ENCODE measurements at places on chromosomes 5 and 9.

DNA sequence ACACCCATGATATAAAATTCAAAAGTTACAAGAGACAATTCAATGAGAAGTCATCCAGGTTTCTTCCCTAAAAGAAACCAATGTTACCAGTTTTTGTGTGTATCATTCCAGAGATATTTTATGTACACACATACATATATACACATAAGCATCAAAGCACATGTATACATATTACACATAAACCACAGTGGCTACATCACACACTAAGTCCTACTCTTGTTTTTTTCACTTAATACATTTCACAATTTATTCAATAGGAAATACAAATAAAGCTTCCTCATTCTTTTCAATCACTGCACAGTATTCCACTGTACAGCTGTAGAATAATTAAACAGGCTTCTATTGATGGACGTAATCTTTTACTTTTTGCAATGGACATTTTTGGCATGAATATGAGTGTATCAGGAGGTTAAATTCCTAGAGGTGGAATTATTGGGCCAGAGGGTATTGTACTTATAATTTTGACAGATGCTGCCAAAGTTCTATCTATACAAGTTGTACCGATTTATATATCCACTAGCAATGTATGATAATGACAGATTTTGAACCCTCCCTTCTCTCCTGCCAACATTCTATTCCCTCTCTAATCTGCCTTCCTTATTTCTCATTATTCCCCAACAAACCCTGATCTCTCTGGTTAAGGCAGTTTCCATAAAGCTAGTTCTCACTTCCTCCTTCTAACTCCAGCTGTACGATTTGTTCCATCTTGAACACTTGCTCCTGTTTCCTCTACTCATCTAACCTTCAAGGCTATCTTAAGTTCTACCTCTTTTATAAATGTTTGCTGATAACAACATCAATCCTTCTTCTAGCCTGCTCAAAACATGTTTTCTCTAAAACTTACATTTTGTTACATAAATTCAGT, 35.2 kb downstream of the MRPS27 start:
- no peak for DNase-seq

DNA sequence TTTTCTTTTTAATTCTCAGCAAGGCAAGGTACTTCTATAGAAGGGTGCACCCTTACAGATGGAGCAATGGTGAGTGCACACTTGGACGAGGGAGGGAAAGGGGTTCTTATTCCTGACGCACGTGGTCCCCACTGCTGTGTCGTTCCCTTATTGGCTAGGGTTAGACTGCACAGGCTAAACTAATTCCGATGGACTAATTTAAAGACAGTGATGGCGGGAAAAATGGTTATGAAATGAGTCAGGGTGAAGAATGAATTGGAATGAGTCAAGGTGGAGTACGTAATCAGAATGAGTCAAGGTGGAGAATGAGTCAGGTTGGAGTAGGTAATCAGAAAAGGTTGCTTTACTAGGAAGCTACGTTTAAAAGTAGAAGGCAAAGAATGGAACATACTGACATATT, 2.1 kb upstream of the HMGCS1 start:
- DNase-seq, result no peak

GRCh38 chr9:128216781-128217553, 13.8 kb downstream of the DNM1 start:
- DNase-seq, result no peak

DNA sequence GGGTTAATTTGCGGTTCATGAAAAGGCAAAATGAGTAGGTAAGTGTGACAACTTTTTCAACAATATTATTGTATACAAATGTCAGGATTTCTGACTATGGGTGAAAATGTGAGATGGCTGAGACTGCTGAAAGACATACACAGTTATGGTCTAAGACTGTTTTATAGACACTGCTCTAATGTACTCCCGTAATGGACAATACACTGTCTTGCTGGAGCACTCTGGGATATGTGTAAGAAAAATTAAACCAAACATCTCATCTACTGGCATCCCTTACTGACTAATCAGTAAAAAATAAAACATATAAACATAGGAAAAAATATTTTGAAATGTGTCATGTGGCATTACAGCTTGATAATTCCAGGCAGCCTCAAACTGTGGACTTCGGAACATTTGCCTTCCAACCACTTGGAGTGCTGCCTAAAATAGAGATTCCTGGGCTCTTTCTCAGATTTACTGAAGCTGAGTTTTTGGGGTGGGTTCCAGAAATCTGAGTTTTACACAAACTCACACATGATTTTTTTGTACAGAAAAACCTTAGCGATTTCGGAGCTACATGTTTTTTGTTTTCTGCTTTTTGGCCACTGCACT, 233.9 kb upstream of the TBCA start:
- no peak for DNase-seq

- DNase-seq, result no peak
These were observed 18.6 kb downstream of the C9orf57 start for GRCh38 chr9:72041775-72042194.

GRCh38 chr9:2742214-2742613, 24.9 kb downstream of the KCNV2 start:
- no peak for DNase-seq

GRCh38 chr9:83598487-83598886, 24.5 kb upstream of the IDNK start:
- no peak for DNase-seq

- DNase-seq, result no peak
These were observed 15.0 kb downstream of the GFI1B start for GRCh38 chr9:132993511-132993939.

- no peak for DNase-seq
These were observed 526.9 kb downstream of the BNC2 start for GRCh38 chr9:16343249-16344237.

DNA sequence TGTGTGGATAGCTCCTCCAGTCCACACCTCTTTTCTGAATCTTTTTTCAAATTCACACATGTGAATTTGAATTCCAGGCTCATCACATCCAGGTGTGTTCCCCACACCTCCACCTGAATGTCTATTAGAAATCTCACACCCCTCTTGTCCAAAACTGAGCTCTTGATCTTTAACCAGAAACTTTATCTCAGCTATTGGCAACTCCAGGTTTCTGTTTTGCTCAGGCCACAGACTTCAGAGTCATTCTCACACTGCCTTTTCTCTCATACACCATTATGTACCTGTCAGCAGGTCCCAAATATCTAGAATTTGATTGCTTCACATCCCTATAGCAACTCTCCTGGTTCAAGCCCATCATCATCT, 11.6 kb downstream of the NIPSNAP3B start:
- DNase-seq, result no peak

- DNase-seq, result no peak
These were observed 62.0 kb downstream of the CRB2 start for GRCh38 chr9:123418052-123418430.

- no peak for DNase-seq
These were observed 6.3 kb upstream of the UNC5A start for GRCh38 chr5:176803943-176804498.

DNA sequence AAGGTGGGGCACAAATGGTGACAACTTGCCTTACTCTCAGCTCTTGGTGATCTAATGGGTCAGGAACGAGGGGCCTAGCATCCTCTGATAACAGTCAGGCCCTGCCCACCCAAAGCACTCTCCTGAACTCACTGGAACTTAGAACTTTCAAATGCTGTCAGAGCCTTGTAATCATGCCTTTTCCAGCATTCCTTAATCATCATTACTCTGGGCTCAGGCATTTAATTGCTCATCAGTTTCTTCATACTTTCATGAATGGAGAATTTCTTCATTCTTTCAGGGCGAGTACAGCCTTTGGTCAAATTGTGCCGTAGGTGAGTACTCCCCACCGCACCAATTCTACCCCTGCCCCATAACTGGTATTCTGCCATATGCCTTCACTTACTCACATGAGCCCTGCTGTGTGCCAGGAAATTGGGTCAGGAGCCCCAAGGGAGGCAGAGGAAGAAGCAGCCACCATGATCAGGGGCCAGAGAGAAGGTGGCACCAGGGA, 30.2 kb upstream of the DUSP1 start:
- no peak for DNase-seq

GRCh38 chr9:27385606-27386322, 88.8 kb upstream of the EQTN start:
- DNase-seq, result no peak

- DNase-seq, result no peak
These were observed 167.9 kb downstream of the ARHGEF28 start for GRCh38 chr5:73793911-73794310.

GRCh38 chr5:154002511-154003020, 36.1 kb downstream of the FAM114A2 start:
- DNase-seq, result no peak

GRCh38 chr9:108759835-108760234, 96.0 kb downstream of the ACTL7B start:
- DNase-seq, result no peak

- DNase-seq, result no peak
These were observed 617.6 kb downstream of the EBF1 start for GRCh38 chr5:158482125-158482524.

GRCh38 chr5:97085459-97086181, 56.8 kb downstream of the LIX1 start:
- no peak for DNase-seq

DNA sequence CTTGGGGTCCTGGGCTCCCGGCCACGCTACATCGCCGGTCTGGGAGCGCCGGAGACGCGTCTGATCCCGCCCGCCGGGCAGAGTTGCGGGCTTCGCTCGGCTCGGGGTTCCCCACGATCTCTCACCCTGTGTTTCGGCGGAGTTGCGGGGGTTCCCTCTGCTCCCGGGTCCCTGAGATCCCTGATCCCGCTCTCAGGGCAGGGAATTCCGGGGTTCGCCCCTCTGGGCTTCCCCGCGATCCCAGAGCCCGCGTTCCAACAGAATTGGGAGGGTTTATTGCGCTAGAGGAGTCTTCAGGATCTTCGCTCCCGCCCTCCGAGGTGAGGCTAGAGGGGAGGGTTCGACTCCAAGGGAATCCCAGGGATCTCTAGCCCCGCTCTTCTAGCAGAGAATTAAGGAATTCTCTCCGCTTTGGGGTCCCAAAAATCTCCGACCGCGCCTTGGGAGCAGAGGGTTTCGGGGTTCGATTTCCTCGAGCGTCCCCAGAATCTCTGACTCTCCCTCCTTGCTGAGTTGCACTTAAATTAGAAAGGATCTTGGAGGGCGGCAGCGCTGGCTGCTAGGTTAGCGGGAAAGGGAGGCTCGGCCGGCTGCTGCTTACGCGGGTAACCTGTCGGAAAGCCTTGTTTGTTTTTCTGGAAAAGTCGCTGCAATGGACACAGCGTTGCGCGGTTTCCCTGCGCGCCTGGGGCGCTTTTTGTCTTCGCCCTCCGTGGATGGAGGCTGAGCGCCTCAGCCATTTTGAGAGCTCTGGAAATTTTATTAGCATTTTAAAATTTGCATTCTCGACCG, 1.3 kb downstream of the DMRT1 start:
- no peak for DNase-seq

GRCh38 chr5:57221049-57221568, 47.2 kb downstream of the GPBP1 start:
- DNase-seq, result peak; percentile 62

GRCh38 chr5:6473284-6473683, 24.6 kb downstream of the UBE2QL1 start:
- no peak for DNase-seq

GRCh38 chr5:115349001-115349817, 52.8 kb upstream of the CCDC112 start:
- DNase-seq, result no peak

- DNase-seq, result no peak
These were observed 5.2 kb downstream of the NIPBL start for GRCh38 chr5:36881807-36882206.

GRCh38 chr9:34154057-34154456, 24.8 kb upstream of the UBAP1 start:
- peak; percentile 23 for DNase-seq

GRCh38 chr9:11149065-11149464, 536.3 kb upstream of the PTPRD start:
- DNase-seq, result no peak

DNA sequence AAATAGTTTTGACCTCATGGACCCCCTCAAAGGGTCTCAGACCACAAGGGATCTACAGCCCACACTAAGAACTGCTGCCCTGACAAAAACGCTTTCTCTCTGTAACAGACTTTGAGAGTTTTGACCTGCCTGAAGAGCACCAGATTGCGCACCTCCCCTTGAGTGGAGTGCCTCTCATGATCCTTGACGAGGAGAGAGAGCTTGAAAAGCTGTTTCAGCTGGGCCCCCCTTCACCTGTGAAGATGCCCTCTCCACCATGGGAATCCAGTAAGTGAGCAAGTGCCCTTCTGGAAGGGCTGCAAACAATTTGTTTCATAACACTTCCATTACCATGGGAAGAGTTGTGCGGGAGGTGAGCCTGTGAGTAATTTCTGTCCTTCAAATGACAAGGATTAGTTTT, 6.0 kb downstream of the PTTG1 start:
- peak; percentile 47 for DNase-seq

DNA sequence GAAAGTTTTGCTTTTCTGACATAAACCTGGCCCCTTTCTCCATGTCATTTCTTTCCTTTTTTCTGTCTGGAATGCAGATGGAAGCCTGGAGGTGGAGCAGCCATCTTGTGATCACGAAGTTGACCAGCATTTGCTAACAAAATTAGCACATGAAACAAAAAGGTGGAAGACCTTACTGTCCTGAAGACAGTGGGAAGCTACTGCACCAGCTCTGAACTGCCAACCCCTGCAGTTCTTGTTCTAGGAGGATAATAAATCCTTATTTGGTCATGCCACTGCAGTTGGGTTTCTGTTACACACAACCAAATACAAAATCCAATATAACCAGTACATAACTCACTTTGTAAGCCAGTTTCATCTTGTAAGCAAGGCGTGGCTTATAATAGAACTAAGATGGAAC, 249.4 kb upstream of the TBCA start:
- no peak for DNase-seq

DNA sequence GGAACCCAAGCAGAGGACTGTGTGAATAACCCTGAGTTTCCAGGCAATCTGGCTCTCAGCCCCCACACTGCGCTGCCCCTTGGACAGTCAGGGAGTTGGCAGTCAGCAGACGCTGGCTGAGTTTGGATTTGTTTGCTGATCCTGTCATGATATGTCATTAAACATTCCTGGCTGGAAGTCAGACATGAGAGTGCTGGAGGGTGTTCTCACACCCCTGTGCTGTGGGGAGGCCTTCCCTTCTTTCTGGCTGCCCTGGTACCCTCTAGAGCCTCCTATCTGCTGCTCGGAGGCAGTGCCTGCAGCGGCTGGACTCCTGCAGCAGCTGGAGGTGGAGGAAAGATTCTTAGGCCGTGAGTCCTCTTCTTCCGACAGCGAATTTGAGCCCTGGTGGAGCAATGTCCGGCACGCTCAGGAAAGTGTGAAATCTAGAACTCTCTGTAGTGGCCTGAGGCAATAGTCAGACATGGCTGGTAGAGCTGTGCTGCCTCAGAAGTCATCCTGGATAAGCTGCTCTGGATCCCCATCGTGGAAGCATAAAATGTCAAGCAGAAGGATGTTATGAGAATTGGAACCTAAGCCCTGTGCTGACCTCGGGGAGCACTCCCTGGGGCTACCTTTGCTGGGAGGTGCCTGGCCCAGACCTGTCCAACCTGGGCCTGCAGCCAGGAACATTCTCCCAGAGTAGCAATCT, 72.0 kb downstream of the PDE8B start:
- no peak for DNase-seq
